ENCODE measurements at places on chromosomes 16 and 17. TPM values are rescaled to one million over a fixed set of nuclear protein-coding genes. Genes with fewer than 3 reads are reported as not detected.

DNA sequence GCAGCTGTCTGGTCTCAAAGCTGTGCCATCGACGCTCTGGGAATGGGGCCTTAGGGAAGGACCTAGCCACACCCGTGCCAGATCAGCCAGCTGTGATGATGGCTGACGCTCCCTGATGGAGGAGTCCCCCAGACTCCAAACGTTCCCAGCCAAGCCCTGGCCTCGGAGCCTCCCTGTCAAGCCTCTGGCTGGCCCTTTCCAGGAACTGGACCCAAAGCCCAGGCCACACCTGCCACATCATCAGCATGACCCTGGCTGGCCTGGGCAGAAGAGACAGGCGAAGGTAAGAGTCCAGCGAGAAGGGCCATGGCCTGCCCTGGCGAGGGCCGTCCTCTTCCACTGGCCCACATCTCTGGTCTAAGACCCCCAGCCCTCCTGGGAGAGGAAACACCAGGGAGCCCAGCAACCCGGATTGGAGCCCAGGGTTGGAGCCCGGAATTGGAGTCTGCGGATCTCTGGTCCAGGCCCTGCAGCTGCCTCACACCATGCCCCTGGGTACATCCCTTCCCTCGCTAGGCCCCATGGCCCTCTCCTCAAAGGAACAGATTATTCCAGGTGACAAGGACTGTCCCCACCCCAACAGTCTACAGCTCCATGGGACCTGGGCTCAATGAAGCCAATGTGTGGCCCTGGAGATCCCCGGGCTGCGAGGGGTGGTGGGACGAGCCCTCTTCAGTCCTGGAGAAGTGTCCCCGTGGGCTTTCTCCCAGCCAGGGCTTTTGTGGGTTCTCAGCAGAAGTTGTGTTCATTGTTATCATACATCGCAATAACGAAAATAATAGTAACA lies 105.1 kb upstream of the TNRC6C start:
- DNase-seq = no peak

DNA sequence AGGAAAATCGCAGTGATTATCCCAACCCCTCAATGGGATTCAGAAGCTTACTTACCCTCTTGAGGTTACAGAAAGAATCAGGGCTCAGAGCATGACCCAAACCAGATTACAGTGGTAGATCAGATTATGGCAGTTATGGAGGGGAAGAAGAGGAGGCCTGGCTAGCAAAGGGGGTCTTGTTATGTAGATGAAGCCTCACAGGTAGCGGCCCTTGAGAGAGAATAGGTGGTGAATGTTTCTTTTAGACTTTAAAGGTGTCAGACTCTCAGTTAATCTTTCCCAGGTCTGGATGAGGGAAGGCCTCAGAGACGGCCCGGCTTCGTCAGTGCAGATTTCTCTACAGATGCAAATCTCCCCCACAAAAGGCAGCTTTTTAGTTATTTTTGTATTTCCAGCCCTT lies 15.6 kb downstream of the RNF112 start:
- DNase-seq = no peak

DNA sequence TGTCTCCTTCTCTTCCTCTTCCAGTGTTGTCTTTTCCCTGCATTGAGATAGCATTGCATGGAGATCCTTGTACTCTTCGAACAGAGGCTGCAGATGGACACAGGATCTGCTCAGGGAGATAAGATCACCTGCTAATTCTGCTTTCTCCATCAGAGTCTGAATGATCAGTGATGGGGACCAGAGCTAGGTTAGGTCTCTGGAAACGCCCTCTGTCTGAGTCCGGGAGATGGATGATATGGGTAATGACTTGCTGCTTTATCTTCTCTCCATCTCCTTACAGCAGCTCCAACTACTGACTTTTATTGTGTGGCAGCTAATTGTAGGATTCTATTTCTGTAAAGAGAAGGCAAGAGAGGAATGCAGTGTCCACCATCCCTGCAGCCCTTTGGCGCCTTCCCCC lies 435.6 kb downstream of the WWOX start:
- DNase-seq = no peak

DNA sequence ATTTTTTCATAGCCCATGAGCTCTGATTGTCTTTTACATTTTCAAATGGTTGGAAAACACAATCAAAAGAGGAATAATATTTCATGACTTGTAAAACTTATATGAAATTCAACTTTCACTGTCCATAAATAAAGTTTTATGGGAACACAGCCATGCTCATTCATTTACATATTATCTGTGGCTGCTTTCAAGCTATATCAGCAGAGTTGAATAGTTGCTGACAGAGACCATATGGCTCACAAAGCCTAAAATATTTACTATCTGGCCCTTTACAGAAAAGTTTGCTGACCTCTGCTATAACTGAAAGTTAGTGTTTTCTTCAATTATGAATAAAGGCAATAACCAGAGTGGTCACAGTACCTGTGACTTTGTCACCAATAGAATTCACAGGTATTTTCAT lies 128.2 kb upstream of the GNAO1 start:
- DNase-seq = no peak

- DNase-seq = no peak
Observed at GRCh38 chr16:71724320-71724751, at the start of gene PHLPP2. Gene PHLPP2, minus strand, starts transcription at chr16:71724701. Its CDS starts 9,906 bp downstream, at chr16:71714795.

- DNase-seq = peak; percentile 61
Observed at GRCh38 chr17:78325076-78325687, 34.7 kb downstream of the SOCS3 start.

GRCh38 chr16:82329504-82330192 lies 159.6 kb upstream of the MPHOSPH6 start:
- DNase-seq = no peak

- DNase-seq = no peak
Observed at GRCh38 chr17:31310260-31310659, 3.6 kb downstream of the EVI2B start.

DNA sequence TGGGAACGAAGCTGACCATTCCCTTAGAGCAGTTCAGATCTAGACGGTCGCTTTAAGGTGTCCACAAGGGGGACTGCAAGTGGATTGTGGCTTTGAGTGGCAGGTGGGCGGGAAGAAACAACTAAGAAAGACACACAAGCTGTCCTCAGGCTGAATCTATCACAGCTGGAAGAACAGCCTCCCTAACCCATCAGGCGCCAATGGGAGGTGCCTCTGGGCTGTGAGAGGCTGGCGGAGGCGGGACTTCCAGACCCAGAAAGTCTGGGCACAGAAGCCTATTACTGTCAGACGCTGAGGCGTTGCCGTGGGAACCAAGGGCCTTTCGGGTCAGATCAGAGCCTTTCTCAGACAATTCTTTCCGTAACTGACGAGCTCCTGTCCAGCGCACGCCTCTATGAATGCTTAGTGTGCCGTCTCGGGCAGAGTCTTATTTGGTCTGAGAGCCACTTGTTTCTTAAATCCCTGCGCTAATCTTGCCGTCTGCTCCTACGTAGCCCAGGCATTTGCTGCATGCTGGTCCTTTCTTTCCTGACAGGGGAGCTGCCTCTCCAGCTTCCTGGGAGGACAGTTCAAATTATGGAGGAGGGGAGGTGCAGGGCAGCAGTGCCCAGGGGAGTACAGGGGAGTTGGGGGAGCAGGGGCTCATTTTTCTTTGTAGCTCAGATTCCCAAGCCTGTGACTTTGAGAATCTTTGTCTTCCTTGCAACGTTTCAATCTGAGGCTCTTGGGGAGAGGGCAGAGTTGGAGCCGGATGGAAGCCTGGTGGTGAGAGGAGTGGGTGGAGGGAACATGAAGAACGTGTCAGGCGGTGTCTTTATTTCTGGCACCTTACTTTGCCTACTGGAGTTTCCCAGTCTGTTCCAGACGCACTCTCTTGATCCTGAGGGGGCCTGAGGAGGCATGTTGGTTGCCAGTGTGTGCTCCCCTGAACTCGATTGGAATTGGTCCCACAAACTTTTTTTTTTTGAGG lies 618.7 kb downstream of the KCNJ18 start:
- no peak for DNase-seq

DNA sequence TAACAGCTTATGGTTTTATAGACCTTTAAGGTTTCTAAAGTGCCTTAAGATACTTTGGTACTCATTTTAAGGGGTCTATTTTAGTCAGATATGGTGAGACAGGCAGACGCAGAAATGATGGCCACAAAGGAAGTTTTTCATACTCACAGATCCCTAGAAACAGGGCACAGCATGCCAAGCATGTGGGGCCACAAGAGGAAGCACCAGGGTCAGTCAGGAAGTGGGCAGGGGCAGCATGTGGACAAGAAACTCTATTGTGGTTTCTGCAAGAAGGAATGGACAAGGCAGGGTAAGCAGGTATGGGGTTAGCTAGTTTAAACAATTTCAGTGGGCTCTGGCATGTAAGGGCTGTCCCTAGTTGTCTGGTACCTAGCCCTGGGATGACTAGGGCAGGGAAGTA lies 8.5 kb downstream of the EFCAB3 start:
- DNase-seq = no peak

GRCh38 chr16:30377812-30378235 lies 3.2 kb downstream of the MYL11 start:
- DNase-seq = peak; percentile 96

DNA sequence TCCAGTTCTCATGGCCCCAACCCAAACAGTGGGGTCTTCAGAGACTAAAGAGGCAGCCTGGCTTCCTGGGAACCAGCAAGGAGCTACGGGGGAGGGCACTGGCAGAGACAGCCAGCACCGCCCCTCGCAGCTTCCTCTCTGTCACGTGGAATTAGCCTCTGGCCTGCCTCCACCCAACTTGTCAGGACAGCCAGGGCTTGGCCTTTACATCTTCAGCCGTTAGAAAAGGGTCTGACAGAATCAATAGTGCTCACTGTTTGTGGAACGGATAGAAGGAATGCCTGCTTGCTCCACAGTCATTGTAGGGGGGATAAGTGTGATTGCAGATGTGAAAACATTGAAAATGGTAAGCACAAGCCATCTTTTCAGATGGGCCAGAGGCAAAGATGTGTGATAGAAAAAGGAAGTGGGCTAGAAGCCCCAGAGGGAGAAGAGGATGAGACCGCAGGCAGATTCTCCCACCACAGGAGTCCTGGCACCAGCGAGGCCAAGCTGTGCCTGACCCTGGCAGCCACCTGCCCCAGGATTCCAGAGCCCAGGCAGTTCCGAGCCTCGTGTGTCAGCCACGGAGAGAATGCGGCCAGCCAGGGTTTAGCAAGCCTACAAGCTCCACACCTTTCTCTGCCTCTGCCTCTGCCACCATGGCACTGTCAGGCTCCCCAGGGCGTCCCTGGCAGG lies 18.6 kb downstream of the GRIN2C start:
- peak; percentile 28 for DNase-seq

- peak; percentile 24 for DNase-seq
Observed at GRCh38 chr16:85699628-85700027, 10.9 kb upstream of the GINS2 start.

SLC52A1 gene
- 0.47 TPM for total RNA-seq

KRT16 gene
- 0.28 TPM for total RNA-seq

SYT17 gene
- 2.2 TPM for total RNA-seq

ZNF821 gene
- total RNA-seq = 5.6 TPM

ENPP7 gene
- not detected for total RNA-seq

RAB37 gene
- total RNA-seq = 0.37 TPM

ARL5C gene
- total RNA-seq = not detected

HIC1 gene
- total RNA-seq = 120 TPM
